ENCODE measurements at places on chromosomes 6 and 20. TPM values are rescaled to one million over a fixed set of nuclear protein-coding genes. Genes with fewer than 3 reads are reported as not detected.

DNA sequence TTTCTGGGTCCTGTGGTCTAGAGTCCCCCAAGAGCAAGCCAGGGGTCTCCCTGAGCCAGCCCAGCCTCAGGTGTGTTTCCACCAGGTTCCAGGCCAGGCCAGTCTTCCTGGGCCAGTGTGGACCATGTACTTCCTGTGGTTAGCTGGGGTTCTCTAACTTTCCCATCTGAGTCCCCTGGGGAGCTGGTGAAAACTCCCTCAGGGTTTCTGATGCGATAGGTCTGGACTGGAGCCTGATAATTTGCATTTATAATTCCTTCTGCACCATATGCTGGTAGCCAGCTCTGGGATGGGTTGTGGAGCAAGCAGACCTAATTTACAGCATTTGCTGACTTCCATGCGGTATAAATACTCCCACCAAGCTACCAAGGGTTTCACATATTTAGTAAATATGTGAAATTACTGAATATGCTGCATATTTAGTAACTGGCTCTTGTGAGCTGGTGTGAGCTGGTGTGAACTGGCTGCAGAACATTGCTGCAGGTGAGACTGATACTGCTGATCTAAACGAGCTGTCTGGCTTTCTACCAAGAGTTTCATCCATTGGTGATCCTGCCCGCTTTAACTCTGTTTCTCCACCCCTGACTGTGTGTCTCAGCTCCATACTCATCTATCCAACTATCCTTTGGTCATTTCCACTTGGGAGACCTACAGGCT, 62.6 kb downstream of the RIN2 start:
- H3K27me3 ChIP-seq: no peaks in the 10 kb centered on the region
- peak overlapping the region; percentile 5 for H3K4me3 ChIP-seq
- H3K36me3 ChIP-seq: no peaks in the 10 kb centered on the region
- no peak overlapping the region for H3K27ac ChIP-seq

DNA sequence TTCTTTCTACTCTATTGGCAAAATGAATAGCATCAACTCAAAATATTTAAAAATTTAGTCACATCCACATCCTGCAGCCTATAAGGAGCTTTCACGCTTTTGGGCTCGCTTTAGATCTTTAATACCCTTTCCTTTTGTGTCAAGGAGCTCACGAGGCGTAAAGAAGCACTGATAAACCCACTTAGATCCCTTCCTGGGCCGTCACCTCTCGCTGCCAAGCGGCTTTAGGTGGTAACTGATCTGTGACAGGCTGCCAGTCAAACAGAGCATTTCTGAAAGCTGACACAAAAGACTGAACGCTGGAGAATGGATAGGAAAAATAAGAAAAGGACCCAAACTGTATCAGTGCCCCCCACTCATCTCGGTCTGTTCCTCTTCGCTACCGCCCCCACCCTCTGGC, 385.7 kb upstream of the MMS22L start:
- no peaks in the 10 kb centered on the region for H3K27me3 ChIP-seq
- H3K4me1 ChIP-seq: no peaks in the 10 kb centered on the region

GRCh38 chr20:8766868-8767390, 302.0 kb upstream of the PLCB4 start:
- H3K4me1 ChIP-seq: no peaks in the 10 kb centered on the region
- no peak for DNase-seq
- no peaks in the 10 kb centered on the region for H3K27me3 ChIP-seq
- no peak overlapping the region for H3K27ac ChIP-seq

DNA sequence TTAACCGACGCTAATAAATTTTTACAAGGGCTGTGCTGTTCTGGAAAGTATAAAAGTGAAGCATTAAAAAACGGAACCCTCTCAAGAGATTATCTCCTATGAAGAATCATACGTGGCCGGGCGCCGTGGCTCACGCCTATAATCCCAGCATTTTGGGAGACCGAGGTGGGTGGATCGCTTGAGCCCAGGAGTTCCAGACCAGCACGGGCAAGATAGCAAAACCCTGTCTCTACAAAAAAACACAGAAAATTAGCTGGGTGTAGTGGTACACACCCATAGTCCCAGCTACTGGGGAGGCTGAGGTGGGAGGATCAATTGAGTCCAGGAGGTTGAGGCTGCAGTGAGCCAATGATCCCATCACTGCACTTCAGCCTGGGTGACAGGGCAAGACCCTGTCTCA, 83.4 kb downstream of the GMPR start:
- H3K4me1 ChIP-seq: peaks cover 41% of the 10 kb centered on the region
- H3K36me3 ChIP-seq: peaks cover 5% of the 10 kb centered on the region
- no peak overlapping the region for H3K4me3 ChIP-seq
- no peak for DNase-seq

DNA sequence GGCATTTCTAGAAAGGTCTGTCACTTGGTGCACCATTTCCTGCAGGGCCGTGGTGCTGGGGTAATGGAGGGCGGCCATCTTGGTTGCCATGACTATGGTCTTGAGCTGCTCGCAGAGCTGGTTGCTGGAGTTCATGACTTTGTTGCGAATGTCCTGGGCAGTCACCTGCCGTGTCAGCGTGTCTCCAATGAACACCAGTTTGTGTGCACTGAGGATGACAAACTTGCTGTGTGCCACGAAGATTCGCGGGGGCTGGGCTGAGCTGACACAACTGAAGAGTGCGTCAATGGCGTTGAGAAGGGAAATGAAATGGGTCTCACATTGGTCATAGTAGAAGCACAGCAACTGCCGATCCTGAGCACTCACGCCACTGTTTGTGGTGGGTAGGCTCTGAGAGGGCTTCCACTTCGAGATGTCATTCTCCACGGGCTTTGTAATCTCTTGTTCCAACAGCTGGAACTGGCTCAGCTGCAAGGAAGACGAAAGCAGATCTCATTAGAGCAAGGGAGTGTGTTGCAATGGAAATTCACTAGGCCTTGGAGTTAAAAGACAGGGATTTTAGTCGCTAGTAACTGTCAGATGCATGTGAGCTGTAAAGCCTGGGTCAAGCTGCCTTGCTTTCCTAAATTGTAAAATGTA, 47.1 kb downstream of the NEDD9 start:
- DNase-seq: no peak
- H3K27ac ChIP-seq: no peak overlapping the region
- H3K27me3 ChIP-seq: no peaks in the 10 kb centered on the region
- no peaks in the 10 kb centered on the region for H3K4me1 ChIP-seq
- peaks cover 82% of the 10 kb centered on the region for H3K36me3 ChIP-seq

- peaks cover 3% of the 10 kb centered on the region for H3K4me1 ChIP-seq
- H3K27me3 ChIP-seq: peaks cover 21% of the 10 kb centered on the region
- no peaks in the 10 kb centered on the region for H3K36me3 ChIP-seq
- no peak for DNase-seq
- H3K4me3 ChIP-seq: no peak within 1 kb of the TSS
Measured at GRCh38 chr20:45629496-45630100, at the start of gene WFDC10A. TSS of gene WFDC10A (plus strand) at chr20:45629739. CDS start at chr20:45629814, 75 bp downstream.

The CLPSL1 gene
- not detected for total RNA-seq

The PIGT gene
- total RNA-seq: 74.5 TPM

The SDC4 gene
- total RNA-seq: not detected

All from activated B cell treated with CpG ODN at 0.5 μM for 24 hours (primary cell).